SW 1271 (cell line): ENCODE measurements at places on chromosomes 2 and 18.
A peak's percentile ranks its signal among the peaks of the same experiment; 100 is the strongest.

- DNase-seq = no peak
Observed at GRCh38 chr2:127651971-127652550, 6.1 kb downstream of the GPR17 start.

GRCh38 chr18:3074087-3074486 is 61.1 kb upstream of the LPIN2 start:
- no peak for DNase-seq

GRCh38 chr18:72410399-72410798 is 133.7 kb downstream of the CBLN2 start:
- DNase-seq = no peak

DNA sequence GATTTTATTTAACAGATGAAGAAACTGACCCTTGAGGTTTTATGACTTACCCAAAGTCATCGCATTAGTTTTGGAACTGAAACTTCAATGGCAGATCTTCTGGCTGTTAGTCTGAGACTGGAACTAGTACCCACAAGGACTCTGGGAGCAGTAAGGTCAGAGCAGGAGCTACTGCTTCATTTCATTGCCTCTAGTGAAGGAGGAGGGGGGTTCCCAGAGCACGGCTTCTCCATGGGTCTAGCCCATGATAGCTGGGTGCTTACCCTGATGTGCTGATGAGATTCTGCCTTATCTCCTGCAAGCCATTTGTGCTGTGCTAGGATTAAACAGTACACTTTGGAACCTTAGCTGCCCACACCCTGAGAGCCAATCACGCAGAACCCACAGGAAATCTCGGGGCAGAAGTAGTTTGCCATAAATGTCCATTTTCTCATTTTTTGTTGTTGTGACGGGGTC is 5.4 kb upstream of the RNASEH1 start:
- DNase-seq = no peak

GRCh38 chr2:151869291-151869690 is 41.1 kb upstream of the ARL5A start:
- DNase-seq = no peak

DNA sequence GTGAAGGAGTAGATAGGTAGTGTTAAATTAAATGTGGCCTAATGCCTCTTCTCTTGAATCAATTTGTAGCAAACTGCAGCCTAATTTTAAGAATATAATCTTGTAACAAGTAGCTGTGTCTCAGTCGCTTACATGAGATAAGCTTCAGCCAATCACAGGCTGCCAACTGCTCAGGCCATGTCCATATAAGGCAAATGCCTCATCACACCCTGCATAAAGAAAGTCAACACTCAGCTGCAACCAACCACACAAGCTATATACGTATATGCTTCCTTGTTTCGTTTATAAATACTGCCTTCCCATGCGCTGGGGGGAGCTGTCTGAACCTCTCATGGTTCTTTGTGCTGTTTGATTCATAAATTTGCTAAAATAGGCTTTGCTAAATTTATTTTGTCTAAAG is 476.3 kb downstream of the TRIB2 start:
- DNase-seq = no peak

DNA sequence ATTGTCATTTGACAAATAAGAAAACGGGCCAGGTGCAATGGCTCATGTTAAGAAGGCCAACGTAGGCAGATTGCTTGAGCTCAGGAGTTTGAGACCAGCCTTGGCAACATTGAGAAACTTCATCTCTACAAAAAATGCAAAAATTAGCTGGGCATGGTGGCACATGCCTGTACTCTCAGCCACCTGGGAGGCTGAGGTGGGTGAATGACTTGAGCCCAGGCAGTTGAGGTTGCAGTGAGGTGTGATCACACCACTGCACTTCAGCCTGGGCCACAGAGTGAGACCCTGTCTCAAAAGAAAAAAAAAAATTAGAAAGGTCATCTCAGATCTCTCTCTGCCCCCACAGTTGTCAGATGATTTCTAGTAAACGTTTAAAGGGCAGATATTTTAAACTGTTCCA is 4.4 kb downstream of the SESTD1 start:
- no peak for DNase-seq

GRCh38 chr18:59358712-59359575 is at the start of gene LMAN1:
Gene LMAN1 (minus strand): TSS chr18:59359265. CDS start chr18:59359244, 21 bp downstream.
- DNase-seq = peak; percentile 80

DNA sequence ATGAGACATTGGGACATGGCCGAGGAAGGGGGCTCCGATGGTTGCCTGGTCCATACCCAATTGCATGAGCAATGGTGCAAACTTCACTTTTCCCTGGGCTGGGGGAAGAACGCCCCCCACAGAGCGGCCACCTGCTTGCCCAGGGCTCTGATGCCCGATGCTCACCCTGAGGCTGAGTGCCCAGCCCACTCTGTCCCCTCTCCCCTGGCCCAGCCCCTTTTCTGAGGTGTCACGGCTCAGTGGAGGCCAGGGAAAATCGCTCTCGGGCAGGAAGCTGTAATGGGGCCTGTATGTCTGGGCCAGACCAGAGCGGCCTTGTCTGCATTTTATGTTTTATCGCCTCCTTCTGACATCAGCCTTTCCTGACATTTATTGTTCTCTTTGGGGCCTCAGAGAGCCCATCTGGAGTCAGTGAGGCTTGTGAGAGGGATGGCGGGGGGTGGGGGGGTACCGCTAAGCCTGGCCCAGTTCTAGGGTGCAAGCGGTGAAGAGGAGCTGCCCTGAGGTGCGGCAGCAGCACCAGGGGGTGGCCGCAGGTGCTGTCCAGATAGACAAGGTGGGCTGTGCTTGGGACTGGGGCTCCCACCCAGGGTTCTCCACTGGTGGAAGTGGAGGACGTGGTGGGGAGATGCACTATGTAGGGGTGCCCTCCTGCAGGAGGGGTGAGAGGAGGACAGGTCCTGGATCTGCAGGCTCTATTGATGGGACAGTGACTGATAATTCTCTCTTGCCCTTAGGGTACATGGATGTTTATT is 46.2 kb downstream of the INHBB start:
- DNase-seq = no peak

DNA sequence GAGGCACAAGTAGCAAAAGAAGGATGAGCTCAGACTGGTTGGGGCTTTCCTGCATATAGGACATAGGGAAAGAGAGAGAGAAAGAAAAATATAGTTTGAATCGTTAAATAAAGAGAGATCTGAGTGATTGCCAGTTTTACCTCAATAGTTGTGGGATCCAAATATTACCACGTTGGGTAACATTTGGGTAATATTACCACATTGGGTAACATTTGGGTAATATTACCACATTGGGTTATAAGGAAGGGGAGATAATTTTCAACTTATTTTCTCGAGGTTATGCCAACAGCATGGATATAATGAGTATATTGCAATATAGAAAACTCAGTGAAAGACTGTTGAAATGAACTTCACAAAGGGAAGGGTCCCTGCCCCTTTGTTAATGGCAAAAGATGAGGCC is 20.7 kb downstream of the SP140 start:
- DNase-seq = no peak

DNA sequence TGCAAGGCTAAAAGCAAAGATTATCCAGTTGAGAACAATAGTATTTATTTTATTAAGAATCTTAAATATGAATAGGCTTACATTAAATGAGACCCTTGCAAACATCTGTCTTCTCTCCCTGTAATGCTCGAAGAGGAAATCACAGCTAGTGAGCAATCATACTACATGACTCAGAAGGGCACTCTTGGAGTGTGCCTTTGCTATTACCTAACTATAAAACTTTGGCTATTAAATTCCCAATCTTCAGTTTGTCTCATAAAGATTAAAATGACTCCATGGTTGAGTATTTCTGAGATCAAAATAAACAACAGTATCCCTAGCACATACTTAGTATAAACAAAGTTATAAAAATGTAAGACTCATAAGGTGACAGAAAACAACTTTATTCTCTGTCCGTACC is 296.9 kb downstream of the KCNJ3 start:
- DNase-seq = no peak

GRCh38 chr2:172247203-172247602 is 144.5 kb upstream of the DLX2 start:
- no peak for DNase-seq

DNA sequence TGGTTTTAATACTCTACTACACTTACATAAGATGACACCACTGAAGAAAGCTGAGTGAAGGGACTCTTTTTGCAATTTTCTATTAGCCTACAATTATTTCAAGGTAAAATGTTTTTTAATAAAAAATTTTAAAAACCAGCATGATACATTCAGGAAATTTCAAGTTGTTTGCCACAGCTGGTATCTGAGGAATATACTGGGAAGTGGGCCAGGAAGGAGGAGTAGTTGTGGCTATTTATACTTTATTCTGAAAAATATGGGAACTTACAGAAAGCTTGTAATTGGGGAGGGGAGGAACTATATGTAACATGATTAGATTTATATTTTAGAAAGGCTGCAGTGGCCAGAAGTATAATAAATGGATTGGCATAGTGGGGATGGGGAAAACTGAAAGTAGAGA is 40.8 kb downstream of the WDR35 start:
- DNase-seq = no peak
